ENCODE measurements at places on chromosomes 13 and 19.

DNA sequence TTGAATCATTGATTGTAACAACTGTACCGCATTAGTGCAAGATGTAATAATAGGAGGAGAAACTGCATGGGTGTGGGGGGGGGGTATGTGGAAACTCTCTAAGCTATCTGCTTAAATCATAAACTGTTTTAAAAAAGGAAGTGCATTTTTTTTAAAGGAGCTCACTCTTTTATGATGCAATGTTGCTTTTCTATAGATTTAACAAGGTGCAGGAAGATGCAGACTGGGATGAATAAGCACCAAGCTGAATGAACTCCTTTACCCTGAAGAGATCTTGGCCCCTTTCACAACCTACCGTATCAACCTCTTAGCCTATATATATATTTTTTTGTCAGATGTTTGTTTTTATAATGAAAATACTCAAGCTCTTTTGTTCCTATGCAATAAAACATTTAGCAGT is 95.9 kb downstream of the AKAP11 start:
- DNase-seq = no peak

DNA sequence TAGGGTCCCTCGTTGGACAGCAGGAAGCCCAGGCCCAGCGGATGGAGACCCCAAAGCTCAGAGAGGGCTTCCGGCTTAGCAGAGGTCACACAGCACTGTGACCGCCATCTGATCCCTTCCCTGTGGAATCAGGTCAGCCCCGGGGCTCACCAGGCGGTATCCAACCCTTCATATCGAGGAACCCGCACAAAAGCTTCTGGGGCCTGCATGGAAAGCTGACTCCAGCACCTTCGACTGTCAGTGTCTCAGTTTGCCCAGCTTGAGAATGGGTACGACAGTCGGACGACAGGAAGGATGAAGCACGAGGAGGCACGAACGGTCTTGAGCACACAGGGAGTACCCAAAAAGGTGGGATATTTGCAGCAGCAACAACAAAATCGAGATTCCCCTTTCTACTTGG is 2.6 kb downstream of the TLE5 start:
- no peak for DNase-seq

DNA sequence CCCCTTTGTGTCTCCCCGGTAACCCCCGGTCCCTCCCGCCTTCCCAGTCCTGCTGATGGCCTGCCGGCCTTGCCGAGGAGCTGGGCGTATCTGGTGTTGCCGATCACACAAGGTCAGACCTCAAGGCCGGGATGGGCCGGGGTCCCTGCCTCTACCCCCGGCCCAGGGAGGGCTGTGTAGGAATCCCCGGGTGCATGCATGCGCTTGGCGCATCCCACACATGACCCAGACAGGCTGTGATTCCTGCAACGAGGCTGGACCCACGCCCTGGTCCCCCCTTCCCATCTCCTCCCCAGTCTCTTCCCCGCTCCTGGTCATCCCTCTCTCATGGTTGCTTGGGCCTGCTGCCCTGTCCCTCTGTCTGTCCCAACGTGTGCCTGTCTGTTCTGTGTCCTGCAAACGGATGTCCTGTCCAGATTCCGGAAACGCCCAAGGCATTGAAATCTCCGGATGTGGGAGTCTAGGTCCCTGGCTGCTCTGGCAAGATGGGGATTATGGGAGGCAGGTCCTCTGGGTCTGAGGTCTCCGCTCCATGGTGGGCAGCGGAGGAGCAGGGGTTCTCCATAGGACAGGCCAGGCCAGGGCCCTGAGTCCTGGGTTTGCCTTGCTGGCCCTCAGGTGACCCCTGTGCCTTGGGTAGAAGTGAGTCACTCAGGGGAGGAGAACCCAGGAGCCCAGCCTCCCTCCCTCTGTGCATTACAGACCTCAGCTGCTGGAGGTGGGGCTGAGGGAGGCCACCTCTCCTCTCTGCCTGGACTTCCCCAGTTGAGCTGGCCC is 1.6 kb downstream of the PKN1 start:
- DNase-seq = peak; percentile 56

- DNase-seq = no peak
Measured at GRCh38 chr19:41431426-41432386, 4.5 kb upstream of the B3GNT8 start.

GRCh38 chr13:35225582-35225981 is 250.9 kb downstream of the MAB21L1 start:
- no peak for DNase-seq

GRCh38 chr19:46426035-46426505 is 2.7 kb downstream of the PNMA8C start:
- DNase-seq = no peak

- no peak for DNase-seq
Measured at GRCh38 chr19:17070421-17070820, 4.8 kb downstream of the HAUS8 start.

- DNase-seq = no peak
Measured at GRCh38 chr19:10118960-10119359, 739 bp downstream of the EIF3G start.

DNA sequence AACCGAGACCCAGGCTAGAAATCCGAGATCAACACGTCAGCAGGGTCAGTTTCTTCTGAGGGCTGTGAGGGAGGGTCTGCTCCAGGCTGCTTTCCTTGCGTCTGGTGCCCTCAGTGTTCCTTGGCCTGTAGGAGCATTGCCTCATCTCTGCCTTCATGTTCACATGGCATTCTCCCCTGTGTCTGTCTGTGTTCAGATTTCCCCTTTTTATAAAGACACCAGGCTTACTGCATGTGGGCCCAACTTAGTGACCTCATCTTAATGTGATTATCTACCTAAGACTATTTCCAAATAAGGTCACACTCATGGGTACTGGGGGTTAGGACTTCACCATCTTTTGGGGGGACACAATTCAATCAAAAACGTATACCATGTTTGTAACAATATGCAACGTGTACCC is 57.2 kb upstream of the C1QTNF9 start:
- no peak for DNase-seq

- no peak for DNase-seq
Measured at GRCh38 chr13:34546344-34547250, 395.5 kb upstream of the NBEA start.

DNA sequence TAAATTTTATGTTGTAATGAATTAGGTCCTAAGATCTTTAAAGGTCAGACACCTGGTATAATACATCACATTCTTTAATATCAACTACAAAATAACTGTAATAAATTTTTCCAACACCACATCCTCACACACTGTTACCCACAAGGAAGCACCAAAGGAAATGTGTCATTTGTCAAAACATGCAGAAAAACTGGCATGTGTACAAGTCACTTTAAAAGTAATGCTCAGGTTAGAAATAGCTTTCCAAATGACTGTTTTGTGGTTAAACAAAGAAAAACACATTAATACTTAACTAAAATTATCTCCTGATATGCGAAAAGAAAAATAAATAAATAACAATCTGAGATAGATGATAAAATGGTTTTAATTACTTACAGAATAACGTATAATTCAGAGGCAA is 74.7 kb downstream of the MZT1 start:
- no peak for DNase-seq

- no peak for DNase-seq
Measured at GRCh38 chr13:111902726-111903125, 164.2 kb upstream of the SOX1 start.

DNA sequence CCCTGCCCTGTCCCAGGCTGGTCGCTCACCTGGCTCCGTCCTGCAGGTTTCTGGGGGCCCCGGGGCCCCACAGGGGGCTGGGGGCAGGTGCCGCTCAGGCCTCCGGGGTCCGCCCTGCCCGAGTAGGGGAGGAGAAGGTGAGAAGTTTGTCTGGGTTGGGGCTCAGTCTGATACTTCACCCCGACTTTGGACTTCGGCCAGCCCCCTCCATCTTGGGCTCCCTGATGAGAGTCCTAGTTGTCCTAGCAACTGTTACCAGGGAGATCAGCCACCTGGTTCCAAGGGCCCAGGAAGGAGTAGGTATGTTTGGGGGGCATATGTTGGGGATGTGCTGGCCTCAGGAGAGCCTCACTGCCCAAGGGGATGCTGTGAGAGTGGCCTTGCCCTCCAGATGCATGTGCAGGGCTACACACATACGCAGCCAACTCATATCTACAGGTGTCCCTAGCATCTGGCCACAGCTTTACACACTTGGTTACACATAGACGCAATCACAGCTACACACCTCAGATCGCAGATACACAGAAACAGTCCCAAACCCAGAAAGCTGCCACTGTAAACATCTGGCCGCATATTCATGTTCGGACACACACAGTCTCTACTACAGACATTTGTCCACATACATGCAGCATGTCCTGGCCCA is 3.4 kb downstream of the NUMBL start:
- no peak for DNase-seq

- DNase-seq = no peak
Measured at GRCh38 chr13:24717217-24717616, 37.0 kb downstream of the ATP12A start.

GRCh38 chr13:34034411-34034810 is 216.5 kb downstream of the RFC3 start:
- DNase-seq = no peak

- DNase-seq = no peak
Measured at GRCh38 chr13:43665388-43665787, 121.4 kb downstream of the ENOX1 start.

GRCh38 chr19:5515737-5516136 is 52.0 kb downstream of the TINCR start:
- no peak for DNase-seq

DNA sequence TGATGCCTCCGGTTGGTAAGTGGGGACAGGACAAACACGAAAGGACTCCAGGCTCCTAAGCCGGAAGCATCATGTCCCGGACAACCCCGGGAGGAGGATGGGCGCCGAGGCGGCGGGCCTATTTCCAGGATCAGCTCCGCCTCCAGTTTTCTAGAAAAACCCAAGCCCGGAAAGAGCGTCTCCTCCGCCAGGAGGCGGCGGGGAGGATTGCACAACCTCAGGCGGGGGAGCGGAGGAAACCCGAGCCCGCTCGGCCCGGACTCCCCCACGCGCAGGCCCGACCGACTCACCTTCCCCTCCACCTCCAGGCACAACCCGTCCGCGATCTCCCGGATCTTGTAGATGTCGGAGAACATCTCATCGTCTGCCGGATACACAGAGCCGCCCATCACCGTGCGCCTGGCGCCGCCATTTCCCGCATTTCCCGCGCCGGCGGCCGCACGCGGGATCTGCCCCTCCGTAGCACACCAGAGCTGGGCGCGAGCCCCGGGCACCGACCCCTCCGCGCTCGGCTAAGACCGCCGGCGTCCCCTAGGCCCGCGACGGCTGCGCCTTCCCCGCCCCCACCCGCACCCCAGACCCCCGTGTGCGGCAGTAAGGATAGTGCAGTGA is 455 bp downstream of the TPT1 start:
- no peak for DNase-seq

Data from non-pigmented ciliary epithelial cell (primary cell).